Neural progenitor cell (in vitro differentiated cells): ENCODE measurements at places on chromosomes 11 and 22.

DNA sequence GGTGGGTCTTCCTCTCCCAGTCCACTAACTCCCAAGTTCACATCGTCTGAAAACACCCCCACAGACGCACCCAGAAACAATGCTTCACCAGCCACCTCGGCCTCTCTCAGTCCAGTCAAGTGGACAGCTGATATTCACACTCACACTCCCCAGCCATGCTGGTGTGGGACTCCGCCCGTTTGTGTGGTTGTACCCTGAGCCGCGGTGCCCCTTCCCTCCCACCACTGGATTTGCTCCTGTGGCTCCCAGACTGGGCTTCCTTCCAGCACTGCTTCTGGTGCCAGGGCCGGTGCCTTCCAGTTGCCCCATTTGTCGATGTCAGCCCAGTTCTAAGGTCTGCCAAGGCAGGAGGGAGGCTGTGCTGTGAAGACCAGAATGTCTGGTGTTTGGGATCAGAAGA is 37.9 kb upstream of the PLET1 start:
- no peak for DNase-seq

GRCh38 chr11:5684036-5684645 is 733 bp downstream of the TRIM5 start:
- DNase-seq = no peak

GRCh38 chr11:93482556-93482955 is 60.6 kb downstream of the SMCO4 start:
- DNase-seq = no peak

- DNase-seq = peak; percentile 47
These were observed 2.3 kb downstream of the CHKA start for GRCh38 chr11:68118706-68119448.

DNA sequence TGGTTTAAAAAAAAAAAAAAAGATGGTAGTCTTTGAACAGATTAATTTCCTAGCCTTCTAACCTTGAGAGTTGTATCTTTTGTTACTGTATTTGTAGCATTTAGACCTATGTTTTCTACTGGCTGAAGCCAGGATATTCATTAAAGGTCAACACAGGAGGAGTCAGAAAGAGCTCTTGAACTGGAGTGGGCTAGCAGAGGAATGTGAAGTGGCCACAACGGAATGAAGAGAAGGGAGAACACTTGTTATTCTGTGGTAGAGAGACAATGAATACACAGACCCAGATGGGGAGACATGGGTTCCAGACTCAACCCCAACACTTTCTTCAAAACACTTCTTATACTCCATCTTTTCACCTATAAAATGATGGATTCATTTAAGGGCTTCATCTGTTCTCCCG is 88.1 kb downstream of the RELT start:
- no peak for DNase-seq

DNA sequence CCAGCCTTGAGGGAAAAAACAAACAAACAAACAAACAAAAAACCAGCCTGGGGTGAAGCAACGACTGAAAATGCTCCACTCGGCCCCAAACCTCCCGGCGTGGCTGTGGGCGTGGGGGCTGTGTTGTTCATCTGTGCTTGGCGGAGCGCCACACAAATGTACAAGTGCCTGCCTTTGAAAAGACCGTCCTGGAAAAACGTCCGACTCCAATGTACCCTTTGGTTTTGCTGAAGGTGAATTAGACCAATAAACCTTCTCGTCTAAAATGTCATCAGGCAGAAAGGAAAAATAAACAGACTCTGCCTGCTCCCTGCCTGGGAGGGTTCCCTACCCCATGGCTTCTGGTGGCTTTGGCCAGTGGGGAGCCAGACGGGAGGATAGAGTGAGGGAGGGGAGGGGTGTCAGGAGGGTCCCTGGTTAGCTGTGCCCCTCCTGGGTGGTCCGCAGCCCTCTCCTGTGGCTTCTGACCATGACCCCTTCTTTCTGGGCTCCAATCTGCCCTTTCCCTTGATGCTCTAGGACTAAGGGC is 93.9 kb downstream of the TRMU start:
- DNase-seq = no peak

GRCh38 chr11:127996825-127997224 is 590.5 kb downstream of the ETS1 start:
- no peak for DNase-seq

GRCh38 chr22:20001082-20001638 is 15.5 kb downstream of the ARVCF start:
- DNase-seq = no peak

- no peak for DNase-seq
These were observed 26.3 kb downstream of the MEI1 start for GRCh38 chr22:41725510-41726110.

DNA sequence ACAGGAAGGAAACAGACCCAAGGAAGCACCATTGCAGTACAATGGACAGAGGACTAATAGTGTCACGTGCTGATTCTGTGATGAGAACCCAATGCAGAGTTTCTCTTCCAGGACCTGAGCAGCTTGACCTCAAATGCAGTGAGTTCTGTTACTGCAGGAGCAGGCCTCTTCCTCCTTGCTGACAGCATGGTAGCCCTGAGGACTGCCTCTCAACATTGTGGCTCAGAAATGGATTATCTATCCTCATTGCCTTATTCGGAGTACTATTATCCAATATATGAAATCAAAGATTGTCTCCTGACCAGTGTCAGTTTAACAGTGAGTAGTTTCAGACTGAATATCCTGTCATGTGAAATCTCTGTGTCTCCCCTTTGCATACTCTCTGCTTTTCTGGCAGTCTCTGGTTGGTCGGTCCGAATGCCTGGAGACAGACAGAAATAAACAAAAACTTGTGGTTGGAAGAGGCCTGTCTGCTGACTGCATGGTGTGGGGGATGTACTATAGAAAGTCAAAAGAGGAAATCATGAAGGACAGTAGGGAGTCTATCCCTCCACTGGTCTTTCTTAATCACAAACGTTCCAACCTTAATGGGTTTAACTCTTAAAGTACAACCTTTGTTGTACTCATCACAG is 6.9 kb upstream of the MS4A14 start:
- DNase-seq = no peak

DNA sequence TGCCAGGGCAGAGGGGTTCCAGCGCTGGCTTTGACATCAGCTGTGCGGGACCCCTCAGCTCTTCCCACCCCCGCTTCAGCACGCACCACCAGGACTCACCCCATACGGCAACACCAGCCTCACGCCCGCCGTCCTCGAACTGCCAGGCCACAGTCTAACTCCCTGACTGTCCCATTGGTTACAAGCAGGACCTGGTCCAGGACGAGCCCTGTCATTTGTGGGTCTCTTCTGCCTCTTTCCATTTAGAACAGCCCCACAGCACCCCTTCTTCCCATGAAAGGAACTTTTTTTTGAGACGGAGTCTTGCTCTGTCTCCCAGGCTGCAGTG is 81.7 kb downstream of the PHF21B start:
- DNase-seq = no peak

DNA sequence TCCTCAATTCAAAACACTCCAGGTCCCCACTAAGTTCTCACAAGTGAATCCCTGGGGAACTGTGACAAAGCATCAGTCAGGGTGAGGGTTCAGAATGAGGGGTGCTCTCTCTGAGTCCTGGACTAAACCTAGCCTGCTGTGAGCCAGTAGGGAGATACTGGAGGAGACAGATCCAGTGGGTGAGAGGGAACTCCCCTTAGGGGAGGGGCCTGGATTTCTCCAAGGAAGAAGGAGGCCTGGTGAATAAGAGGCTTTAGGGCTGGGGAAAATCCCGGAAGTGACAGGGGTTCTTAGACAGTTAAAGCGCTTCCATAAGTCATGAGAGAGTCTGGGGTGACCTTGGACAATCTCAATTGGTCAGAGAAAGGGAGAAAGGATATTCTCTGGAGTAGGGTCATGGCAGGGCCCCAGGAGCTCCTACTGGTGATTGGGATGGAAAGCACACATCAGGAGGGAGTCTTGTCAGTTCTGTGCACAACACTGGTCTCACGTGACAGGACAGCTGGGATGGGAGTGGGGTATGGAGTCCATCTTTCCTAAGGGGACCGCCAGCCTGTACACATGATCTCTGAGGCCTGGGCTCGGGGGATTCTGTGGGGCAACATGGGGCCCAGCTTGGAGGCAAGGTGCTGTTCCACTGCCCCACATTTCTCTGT is 1.5 kb downstream of the TBC1D10A start:
- DNase-seq = peak; percentile 50

DNA sequence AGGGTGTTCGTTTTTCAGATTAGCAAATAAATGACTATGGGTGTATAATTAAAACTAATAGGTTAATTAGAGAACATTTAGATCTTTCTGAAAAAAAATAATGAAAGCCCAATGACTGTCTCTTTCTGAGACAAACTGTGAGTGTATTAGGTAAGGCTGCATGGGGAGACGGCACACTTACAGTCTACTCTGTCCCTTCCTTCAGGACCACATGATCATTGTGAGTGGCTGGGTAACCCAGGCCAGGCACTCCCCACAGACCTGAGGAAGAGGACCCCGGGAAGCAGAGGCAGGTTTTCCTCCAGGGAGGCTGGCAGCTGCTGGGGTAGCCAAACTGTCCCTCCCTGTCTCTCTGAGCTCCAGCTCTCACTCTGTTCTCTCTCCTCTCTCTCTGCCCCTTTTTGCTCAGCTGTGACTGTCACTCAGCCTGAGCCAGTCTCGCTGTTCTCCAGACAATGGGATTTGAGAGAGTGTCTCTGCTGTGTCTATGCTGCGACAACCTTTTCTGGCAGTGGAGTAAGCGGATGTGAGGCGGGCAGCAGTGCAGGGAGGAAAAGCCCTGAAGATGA is 83.1 kb upstream of the NCAM1 start:
- peak; percentile 31 for DNase-seq

- no peak for DNase-seq
These were observed 17.2 kb downstream of the SCGB1A1 start for GRCh38 chr11:62435846-62436660.

DNA sequence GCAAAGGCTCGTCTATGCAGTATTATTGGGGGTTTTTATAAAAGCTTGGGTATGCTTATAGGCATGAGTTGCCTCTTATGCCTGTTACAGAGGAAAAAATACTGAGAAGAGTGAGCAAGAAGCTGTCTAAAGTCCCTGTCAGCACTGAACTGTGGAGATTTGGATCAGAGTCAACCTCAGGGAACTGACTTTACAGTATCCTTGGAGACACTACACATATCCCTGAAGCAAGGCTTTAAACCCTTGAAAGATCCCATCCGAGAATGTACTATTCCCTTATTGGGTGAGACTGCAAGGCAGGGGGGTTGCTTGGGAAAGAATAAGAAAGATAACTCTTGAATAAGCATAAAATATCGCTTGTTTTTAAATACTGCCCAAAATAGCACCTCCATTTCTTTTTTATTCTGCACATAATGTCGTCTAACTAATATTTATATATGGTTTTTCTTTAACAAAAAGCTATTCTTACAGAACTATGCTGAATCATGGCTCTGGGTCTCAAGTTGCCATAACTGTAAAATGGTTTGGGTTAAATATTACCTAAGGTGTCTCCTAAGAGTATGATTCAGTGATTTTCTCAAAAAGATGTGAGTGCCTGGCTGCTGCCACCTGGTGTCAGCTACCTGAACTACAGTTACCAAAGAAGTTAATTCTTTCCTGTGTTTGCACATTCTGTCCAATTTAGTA is 1062.8 kb downstream of the DLG2 start:
- peak; percentile 24 for DNase-seq

- DNase-seq = no peak
These were observed 8.6 kb downstream of the REXO2 start for GRCh38 chr11:114447892-114448291.

- no peak for DNase-seq
These were observed 1.6 kb downstream of the TRIM68 start for GRCh38 chr11:4606231-4607015.

DNA sequence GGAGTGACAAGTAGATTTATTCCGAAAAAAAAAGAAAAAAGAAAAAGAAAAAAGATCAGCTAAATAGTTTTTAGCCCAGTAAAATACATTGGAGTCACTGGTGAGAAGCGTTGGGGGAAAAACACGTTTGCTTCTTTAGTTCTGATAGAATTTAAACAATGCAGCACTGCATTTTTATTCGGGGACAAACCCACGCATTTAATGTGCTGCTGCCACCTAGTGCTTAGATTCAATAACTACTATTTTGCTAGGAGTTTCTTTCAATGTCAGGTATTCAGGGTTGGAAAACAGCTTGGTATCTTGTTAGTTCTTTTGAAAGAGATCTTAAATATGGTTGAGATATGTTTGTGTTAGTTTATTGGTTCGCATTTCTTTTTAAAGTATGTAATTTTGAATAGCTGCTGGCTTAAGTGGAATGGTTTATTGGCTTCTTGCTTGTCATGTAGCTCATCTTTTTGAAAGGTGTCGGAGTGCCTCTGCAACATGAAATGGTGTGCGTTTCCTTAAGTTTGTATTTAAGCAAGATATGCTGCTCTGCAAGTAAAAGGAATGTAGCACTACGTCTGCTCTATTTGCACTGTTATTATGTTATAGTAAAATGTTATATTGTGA is 41.9 kb downstream of the SVIP start:
- peak; percentile 71 for DNase-seq

GRCh38 chr11:110991661-110992355 is 253.7 kb upstream of the POU2AF2 start:
- no peak for DNase-seq

- peak; percentile 1 for DNase-seq
These were observed 70.4 kb upstream of the KCNQ1OT1 start for GRCh38 chr11:2770096-2770751.

DNA sequence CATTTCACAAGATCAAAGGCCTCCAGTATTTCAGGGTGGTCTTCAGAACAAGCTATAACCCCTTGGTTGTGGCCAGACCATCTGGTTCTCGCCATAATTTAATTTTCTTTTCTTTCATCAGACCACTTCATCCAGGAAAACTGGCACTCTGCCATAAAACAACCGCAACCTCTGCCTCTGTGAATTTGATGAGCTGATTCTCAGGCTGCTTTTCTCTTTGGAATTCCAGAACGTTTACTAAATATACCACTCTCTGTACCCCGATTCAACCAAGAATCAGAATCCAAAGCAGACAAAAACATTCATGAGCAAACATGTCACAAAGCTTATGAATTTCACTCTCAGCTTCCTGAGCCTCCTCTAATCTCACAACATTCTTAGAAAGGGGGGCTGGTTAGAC is 331.8 kb upstream of the SYN3 start:
- no peak for DNase-seq

DNA sequence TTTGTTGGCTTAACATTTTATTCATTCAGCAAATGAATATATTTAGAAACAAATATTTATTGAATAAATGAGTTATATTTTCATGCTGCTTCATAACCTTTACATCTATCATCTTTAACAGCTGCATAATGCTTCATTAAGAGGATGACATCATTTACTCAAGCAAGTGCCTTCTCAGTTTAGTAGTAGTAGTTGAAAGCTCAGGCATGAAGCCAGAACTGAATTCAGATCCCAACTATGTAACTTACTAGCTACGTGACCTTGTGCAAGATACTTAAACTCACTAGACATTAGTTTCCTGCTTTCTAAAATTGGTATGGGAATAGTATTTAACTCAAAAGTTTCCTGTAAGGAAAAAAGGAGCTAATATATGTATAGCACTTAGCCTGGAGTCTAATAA is 90.3 kb downstream of the TMPRSS5 start:
- DNase-seq = no peak

- DNase-seq = no peak
These were observed 20.1 kb upstream of the CHORDC1 start for GRCh38 chr11:90242894-90243416.
